ENCODE measurements at places on chromosomes 12 and 14. TPM values are rescaled to one million over a fixed set of nuclear protein-coding genes. Genes with fewer than 3 reads are reported as not detected.
A peak's percentile ranks its signal among the peaks of the same experiment; 100 is the strongest.

DNA sequence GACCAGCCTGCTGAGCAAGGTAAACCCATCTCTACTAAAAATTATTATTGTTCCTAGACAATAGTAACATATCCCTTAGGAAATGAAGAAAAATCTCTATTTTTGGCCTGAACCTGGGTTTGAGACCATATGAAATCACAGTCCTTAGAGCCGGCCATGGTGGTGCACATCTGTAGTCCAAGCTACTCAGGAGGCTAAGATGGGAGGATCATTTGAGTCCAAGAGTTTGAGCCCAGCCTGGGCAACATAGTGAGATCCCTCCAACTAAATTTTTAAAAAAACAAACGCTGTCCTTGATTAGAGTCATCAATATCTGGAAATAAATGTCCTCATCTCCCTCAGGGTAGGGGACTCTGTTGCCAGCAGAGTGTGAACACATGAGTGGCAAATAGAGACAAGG is 34.6 kb downstream of the RPS29 start:
- DNase-seq: no peak

DNA sequence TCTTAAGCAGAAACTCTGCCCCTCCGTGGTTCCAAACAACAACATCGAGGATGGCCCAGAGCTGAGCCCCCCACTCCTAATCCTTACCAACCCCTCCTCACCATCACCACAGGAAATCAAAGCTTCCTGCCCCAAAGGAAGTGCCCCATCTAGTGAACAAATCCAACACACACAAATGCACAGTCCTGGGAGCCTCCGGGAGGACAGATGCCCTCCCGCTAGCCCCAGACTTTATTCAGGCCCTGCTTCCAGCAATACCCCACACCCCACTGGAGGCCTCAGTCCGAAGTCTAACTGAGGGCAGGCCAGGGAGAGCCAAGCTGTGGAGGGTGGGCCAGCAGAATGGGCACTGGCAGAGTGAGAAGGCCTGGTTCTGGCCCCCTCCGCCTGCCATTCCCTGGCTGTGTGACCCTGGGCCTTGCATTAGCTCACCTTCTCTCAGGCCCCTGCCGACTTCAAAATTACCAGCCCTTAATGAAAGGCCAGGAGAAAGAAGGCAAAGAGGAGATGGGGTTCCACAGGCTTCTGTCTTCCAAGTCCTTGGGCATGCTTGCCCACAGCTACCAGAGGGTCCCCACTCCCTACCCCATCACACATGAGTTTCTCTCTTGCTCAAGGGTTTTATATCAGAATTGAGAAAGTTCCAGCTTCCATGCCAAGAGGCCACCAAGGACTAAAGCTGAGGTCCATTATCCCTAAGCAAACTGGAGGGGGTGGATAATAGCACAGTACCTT is 2.3 kb downstream of the HDAC7 start:
- DNase-seq: peak; percentile 79

GRCh38 chr12:109201496-109201885 is 85.1 kb downstream of the ACACB start:
- DNase-seq: no peak

KCNC2 gene
- not detected for total RNA-seq

- DNase-seq: no peak
Observed at GRCh38 chr12:132276066-132276826, 53.1 kb downstream of the GALNT9 start.

DNA sequence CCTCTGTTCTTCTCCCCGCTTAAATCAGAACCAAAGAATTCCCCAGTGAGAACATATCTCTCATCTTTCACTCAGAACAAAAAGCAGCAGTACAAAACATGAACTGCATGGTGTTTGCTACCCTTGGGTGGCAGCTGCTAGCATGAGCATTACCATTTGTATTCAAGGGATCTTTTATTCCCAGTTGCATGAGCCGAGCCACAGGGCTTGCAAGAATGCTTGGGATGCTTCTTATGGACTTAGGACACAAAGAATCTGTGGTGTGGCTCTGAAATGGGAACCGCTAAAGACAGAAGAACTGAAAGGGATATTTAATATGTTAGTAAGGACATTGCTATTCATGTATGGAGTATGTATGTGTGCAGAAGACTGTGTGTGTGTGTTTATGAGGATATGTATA is 190.6 kb downstream of the TMX1 start:
- no peak for DNase-seq

- peak; percentile 21 for DNase-seq
Observed at GRCh38 chr12:71216725-71217579, 59.2 kb upstream of the TSPAN8 start.
